ENCODE measurements at places on chromosomes 2 and 18. TPM values are rescaled to one million over a fixed set of nuclear protein-coding genes. Genes with fewer than 3 reads are reported as not detected.
A peak's percentile ranks its signal among the peaks of the same experiment; 100 is the strongest.

The PPP4R3B gene
- 41.8 TPM for total RNA-seq

The CNDP1 gene
- not detected for total RNA-seq

The TUBB8B gene
- not detected for total RNA-seq

The SH3BP4 gene
- total RNA-seq: 96.0 TPM

The C2orf81 gene
- 3.5 TPM for total RNA-seq

The RAPGEF4 gene
- total RNA-seq: 2.2 TPM

The DYNAP gene
- not detected for total RNA-seq

The GTF2A1L gene
- total RNA-seq: 0.13 TPM

DNA sequence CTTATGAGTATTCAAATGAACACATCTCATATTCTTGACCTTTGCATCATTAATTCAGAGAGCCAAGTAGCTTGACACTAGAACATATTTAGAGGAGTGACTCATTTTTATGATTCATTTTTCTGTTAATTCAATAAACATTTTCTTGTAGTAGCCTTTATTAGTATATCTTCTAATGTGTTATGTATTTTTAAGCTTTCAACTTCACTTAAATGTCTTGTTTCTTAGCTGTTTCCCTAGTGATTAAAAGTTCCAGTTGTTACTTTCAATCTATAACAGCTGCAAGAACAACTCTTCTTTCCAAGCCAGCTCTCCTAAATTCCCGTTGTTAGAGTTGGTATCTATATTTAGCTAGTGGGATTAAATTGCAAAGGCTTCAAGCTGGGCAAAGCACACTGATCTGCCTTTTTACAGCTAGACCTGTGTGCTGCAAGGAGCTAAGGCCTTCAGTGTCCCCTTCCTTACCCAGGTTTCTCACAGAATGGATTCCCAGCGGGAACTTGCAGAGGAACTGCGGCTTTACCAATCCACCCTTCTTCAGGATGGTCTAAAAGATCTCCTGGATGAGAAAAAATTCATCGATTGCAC lies at the start of gene KLHL41:
KLHL41 (plus strand) TSS at position 405 of the 588 bp plus-strand sequence; CDS start at position 482, 77 bp downstream.
- H3K27ac ChIP-seq: no peak within 1 kb of the TSS
- H3K27me3 ChIP-seq: no peaks in the 10 kb centered on the region
- DNase-seq: peak; percentile 48
- H3K4me3 ChIP-seq: no peak within 1 kb of the TSS
- peaks cover 9% of the 10 kb centered on the region for H3K4me1 ChIP-seq
- no peaks in the 10 kb centered on the region for H3K36me3 ChIP-seq

DNA sequence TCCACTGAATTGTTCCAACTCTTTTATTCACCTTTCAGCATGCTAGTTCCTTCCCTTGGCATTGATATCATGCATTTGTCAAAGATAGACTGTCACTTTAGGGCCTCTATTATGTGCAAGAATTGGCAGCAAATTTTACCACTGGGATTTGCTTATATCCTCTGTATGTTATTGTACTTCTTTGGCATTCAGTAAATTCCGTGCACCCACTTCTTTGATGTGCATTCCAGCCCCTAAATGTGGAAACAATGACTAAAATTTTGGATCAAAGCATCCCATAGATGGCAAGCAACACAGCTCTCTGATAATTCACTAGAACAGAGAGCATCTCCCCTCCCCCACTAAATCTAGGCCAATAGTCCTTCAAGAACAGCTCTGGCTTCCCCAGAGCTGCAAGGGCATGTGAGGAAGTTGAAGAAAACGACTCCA lies 399.0 kb upstream of the HNRNPA3 start:
- 0 out of 2 replicates have a peak, but pooled peaks cover 4% of the 10 kb centered on the region for H3K4me1 ChIP-seq
- no peak overlapping the region for H3K4me3 ChIP-seq
- no peak overlapping the region for H3K27ac ChIP-seq
- no peaks in the 10 kb centered on the region for H3K36me3 ChIP-seq
- no peaks in the 10 kb centered on the region for H3K27me3 ChIP-seq
- DNase-seq: no peak

DNA sequence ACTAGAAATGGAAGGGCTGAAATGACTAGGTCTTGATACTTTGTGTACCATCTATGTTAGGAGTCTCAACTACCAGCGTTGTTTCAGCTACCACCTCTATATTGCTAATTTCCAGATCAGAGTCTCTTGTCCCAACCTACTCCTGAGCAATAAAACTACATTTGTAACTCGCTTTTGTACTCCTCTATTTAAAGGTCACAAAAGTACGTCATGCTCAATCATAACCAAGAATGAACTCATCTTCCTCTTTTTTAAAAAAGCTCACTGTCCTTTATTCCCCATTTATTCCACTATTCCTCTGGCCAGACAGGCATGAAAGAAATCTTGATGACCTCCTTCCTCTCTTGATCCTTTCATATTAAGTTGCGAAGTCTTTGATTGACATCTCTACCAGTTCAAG lies 11.2 kb upstream of the MATN3 start:
- H3K4me1 ChIP-seq: peaks cover 18% of the 10 kb centered on the region
- H3K36me3 ChIP-seq: peaks cover 13% of the 10 kb centered on the region
- no peaks in the 10 kb centered on the region for H3K27me3 ChIP-seq
- H3K4me3 ChIP-seq: no peak overlapping the region

GRCh38 chr2:232146294-232146693 lies 184.8 kb downstream of the DIS3L2 start:
- no peak overlapping the region for H3K27ac ChIP-seq
- DNase-seq: peak; percentile 53
- H3K4me3 ChIP-seq: no peak overlapping the region
- no peaks in the 10 kb centered on the region for H3K27me3 ChIP-seq
- peaks cover 9% of the 10 kb centered on the region for H3K4me1 ChIP-seq
- H3K36me3 ChIP-seq: no peaks in the 10 kb centered on the region

GRCh38 chr2:228747483-228747882 lies 523.6 kb downstream of the PID1 start:
- H3K4me3 ChIP-seq: no peak overlapping the region
- H3K27me3 ChIP-seq: no peaks in the 10 kb centered on the region
- no peaks in the 10 kb centered on the region for H3K4me1 ChIP-seq
- H3K27ac ChIP-seq: no peak overlapping the region

DNA sequence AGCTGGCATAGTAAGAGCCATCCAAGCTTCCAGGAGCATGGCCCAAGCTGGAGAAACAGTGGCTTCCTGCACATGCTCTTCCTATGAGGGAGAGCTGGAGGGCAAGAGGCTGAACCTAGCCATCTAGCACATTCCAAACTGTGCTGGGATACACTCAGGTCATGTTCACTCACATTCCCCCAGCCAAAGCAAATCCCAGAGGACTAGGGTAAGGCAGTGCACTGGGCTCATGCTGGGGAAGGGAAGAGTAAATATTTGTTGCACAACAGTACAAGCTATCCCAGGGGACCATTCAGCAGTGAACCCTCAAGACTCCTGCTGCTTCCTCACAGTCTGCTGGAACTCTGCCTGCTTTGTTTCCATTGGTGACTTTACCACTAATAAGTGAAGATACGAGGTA lies 20.7 kb upstream of the GYPC start:
- H3K27ac ChIP-seq: no peak overlapping the region
- DNase-seq: peak; percentile 38
- H3K4me1 ChIP-seq: no peaks in the 10 kb centered on the region
- no peaks in the 10 kb centered on the region for H3K36me3 ChIP-seq

- no peak overlapping the region for H3K4me3 ChIP-seq
- H3K36me3 ChIP-seq: no peaks in the 10 kb centered on the region
- no peak for DNase-seq
- H3K27me3 ChIP-seq: no peaks in the 10 kb centered on the region
Measured at GRCh38 chr2:165144315-165144714, 59.5 kb downstream of the SCN3A start.

DNA sequence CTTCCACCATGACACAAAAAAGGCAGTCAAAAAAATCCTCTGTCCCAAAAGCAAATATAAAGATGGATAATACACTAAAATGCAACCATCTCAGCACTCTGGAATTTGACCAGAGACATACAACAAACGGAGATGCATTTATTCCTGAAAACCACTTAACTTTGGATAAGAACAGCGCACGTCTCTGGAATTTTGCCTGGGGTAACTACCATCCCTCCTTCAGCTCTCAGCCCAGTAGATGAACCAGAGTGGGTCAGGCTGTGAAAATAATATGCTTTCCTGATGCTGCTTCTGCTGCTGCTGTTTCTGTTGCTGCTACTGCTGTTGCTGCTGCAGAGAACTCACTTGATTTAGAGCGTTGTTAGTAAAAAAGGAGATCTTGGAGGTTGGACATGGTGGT lies 133.8 kb upstream of the ACVR2A start:
- H3K36me3 ChIP-seq: no peaks in the 10 kb centered on the region
- peak; percentile 44 for DNase-seq
- no peak overlapping the region for H3K27ac ChIP-seq
- peaks cover 24% of the 10 kb centered on the region for H3K4me1 ChIP-seq
- H3K4me3 ChIP-seq: no peak overlapping the region

- DNase-seq: no peak
- peaks cover 15% of the 10 kb centered on the region for H3K4me1 ChIP-seq
- no peaks in the 10 kb centered on the region for H3K36me3 ChIP-seq
- no peak overlapping the region for H3K4me3 ChIP-seq
- no peak overlapping the region for H3K27ac ChIP-seq
Measured at GRCh38 chr18:45569566-45570275, 45.6 kb upstream of the SLC14A2 start.

DNA sequence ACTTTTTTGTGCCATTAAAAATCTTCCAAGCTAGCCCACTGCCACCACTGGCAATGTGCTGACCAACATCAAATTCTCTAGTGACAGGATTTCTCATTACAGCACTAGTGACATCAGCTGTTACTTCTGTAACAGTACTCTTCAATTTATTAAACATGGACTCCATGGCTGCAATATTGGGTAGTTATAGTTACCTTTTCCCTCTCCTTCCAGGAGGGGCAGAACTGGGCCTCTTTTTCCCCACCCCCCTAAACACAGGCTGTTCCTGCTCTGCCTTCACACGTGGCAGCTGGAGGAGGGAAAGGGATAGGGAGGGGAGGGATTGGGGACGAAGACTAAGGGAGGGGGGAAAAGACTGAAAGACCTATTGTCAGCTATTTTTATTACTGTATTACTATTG lies 38.1 kb downstream of the TRAK2 start:
- no peak overlapping the region for H3K4me3 ChIP-seq
- H3K36me3 ChIP-seq: no peaks in the 10 kb centered on the region
- DNase-seq: no peak
- no peak overlapping the region for H3K27ac ChIP-seq
- no peaks in the 10 kb centered on the region for H3K27me3 ChIP-seq

DNA sequence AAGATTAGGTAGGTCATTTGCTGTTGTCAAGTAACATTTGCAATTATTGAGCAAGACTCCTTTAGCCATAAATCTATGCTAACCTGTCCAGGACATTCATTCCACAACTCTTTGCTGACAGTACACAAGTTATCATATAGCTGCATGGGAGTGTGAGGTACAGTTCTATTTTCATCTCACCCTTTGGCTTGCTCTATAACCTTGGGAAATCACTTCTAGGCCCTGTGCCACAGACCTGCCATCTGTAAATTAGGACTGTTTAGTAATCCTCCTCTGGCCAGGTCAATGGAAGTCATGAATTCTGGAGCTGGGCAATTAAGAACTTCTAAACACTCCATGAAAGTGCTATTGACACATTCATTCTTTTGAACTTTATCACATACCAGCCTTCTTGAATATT lies 34.6 kb upstream of the PAIP2B start:
- H3K36me3 ChIP-seq: no peaks in the 10 kb centered on the region
- no peak for DNase-seq
- H3K27ac ChIP-seq: no peak overlapping the region
- peaks cover 36% of the 10 kb centered on the region for H3K27me3 ChIP-seq

DNA sequence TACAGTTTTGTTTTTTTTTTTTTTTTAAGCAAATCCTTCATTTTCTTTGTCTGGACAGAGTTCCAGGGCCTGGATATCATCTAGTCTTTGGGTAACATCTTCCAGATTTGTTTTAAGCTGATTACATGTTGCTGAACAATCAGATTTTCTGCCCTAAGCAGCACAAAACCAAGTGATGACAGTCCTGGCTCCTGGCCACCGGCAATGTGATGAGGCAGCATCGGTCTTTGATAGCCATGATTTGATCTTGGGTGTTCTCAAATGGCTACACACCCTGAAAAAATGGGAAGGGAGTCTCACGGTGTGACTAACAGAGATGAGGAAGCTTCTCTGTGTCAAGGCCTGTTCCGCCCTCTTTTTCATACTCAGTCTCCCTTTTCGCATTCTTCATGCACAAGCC lies 708.6 kb upstream of the ZEB2 start:
- no peaks in the 10 kb centered on the region for H3K36me3 ChIP-seq
- H3K27ac ChIP-seq: no peak overlapping the region
- peak; percentile 72 for DNase-seq
- peaks cover 12% of the 10 kb centered on the region for H3K4me1 ChIP-seq
- H3K27me3 ChIP-seq: no peaks in the 10 kb centered on the region
- H3K4me3 ChIP-seq: no peak overlapping the region

- DNase-seq: peak; percentile 12
- peaks cover 86% of the 10 kb centered on the region for H3K36me3 ChIP-seq
- H3K4me3 ChIP-seq: no peak overlapping the region
- H3K27ac ChIP-seq: no peak overlapping the region
- peaks cover 9% of the 10 kb centered on the region for H3K4me1 ChIP-seq
Measured at GRCh38 chr2:101858246-101858645, 133.5 kb upstream of the IL1R2 start.

DNA sequence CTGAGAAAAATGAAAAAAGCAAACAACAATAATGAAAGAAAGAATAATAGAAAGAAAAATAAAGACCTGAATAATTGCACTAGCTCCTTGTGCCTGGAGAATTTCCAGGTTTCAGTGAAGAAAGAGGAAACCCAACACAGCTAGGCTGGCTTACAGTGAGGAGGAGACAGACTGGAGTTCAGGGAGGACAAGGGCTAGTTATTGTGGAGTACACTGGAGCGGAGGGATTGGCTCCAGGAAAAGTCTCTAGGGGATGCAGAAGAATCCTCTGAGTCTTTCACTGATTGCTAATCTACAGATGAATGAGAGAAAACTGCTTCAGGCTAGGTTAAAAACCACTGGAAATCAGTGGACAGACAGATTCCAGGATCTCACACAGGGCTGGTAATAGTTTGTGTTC lies 163.6 kb upstream of the RBMS1 start:
- H3K4me1 ChIP-seq: peaks cover 12% of the 10 kb centered on the region
- H3K4me3 ChIP-seq: no peak overlapping the region
- H3K27me3 ChIP-seq: no peaks in the 10 kb centered on the region
- peak; percentile 64 for DNase-seq

GRCh38 chr2:54009549-54009948 lies 38.8 kb upstream of the PSME4 start:
- no peak overlapping the region for H3K27ac ChIP-seq
- H3K36me3 ChIP-seq: no peaks in the 10 kb centered on the region
- H3K4me1 ChIP-seq: no peaks in the 10 kb centered on the region
- H3K4me3 ChIP-seq: no peak overlapping the region

Measured in GM23248 (cell line).